ENCODE measurements at places on chromosomes 7 and 10. TPM values are rescaled to one million over a fixed set of nuclear protein-coding genes. Genes with fewer than 3 reads are reported as not detected.

GRCh38 chr10:6037422-6037821, 24.7 kb downstream of the IL2RA start:
- no peak for DNase-seq

The SEMA3C gene
- 178 TPM for total RNA-seq

DNA sequence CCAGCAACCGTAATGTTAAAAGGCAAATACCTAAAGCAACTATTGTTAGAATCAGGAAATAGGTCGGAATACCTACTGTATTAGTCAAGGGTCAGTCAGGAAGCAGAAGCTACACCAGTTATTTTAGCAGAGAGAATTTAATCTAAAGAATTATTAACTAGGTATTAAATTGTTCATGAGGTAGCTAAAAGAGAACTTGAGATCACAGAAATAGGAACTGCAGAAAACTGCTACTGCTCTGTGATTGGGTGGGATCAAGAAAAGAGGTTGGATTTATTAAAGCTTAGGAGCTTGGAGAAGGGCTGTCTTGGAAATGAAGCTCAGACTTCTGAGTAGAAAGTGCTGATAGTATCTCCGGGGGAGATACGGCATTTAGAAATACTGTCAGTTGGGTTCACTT, 20.0 kb upstream of the ZNF438 start:
- peak; percentile 60 for DNase-seq

DNA sequence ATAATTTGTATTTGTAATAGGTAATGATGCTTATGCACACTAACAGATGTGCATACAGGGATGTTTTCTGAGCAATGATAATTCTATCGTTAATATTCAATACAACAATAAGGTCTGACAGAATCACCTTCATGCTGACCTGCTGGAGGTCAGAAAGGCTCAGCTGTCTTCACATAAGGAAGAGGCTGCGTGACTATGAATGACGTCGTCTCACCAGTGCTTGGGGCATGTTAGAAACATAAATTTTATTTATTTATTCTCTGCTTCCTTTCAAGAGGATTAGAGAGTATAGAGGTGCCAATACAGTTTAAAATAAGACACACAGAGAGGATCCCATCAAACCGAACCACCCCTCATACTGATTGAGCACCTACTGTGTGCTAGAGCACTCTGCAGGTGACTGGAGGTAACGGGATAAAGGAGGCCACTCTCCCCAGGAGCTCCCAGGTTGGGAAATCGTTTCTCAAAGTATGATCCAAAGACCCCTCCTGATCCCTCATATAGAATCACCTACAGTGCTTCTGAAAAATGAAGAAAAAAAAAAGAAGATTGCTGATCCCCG, 265.6 kb upstream of the NPVF start:
- no peak for DNase-seq

DNA sequence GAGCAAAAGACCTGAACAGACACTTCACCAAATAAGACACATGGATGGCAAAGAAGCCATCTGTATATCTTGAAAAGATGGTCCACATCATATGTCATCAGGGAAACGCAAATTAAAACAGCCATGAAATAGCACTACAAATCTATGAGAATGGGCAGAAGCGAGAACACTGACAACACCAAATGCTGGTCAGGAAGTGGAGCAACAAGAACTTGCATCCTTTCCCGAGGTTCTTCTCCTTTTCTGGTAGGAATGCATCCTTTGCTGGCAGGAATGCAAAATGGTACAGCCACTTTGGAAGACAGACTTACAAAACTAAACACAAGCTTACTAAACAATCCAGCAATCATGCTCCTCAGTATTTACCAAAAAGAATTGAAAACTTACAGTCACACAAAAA, 60.0 kb downstream of the PIK3AP1 start:
- DNase-seq = no peak

- peak; percentile 88 for DNase-seq
Observed at GRCh38 chr7:80581486-80582260, 56.8 kb upstream of the CD36 start.

The GLCCI1 gene
- total RNA-seq = 2.1 TPM

DNA sequence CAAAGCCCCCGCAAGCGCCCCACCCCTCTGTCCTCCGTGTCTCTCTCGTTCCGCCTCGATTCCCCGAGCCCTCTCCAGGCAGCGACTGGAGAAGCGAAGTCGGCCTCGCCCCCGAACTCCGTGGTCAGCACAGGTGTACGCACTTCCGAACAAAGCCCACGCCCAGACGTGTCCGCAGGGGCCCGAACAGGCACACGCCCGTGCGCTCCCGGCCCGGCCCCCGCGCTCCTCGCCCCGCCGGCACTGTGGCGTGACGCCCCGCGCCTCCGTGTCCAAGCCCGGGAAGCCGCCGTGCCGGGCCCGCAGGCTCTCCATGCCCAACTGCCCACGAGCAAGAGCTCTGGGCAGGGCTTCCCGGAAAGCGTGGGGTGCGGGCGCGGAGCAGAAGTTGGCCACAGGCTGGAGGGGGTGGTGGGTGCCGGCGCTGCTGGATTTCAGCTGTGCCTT, 662 bp downstream of the NRCAM start:
- DNase-seq = no peak

The SMKR1 gene
- total RNA-seq = 1.3 TPM

DNA sequence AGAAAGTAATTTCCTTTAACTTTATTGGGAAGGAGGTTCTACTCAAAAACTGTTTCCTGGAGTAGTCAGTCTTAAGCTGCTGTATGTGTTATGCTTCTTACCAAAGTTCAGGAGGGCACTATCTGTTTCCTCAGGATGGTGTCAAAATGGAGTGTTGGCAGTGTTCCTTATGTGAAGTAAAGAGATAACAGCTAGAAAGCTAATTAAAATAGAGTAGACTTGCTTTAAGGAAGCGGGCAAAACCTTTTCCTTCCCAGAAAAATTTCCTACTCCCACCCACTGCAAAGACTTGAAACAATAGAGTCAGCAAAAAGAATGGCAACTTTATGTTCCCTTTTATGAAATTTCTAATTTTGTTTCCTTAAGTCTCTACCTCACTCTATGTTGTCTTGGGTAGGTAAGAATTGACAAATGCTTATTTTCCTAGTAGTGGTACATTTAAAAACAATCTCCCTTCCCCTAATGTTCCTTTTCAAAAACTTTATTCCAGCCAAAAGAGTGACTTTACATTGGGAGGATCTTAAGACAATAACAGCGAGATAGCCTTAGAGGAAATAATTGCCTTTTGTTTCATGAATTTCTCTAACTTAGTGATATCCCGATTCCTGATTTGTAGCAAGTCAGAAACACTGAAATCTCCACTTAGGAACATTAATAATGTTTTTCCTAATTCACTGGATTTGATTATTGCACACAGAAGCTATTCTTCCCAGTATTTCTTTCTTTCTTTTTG, 26.5 kb upstream of the ENTPD1 start:
- DNase-seq = no peak

DNA sequence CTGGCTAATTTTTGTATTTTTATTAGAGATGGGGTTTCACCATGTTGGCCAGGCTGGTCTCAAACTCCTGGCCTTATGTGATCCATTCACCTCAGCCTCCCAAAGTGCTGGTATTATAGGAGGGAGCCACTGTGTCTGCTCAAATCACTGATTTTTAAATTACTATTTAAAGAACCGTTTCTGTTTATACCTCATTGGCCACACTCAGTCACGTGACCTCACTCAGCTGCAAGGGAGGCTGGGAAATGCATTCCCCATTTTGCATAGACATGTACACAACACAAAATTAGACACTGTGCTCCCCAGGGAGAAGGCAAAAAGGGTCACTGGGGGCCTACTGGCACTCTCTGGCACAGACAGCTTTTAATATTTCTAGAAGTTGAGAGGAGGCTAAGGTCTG, 13.6 kb upstream of the CALU start:
- no peak for DNase-seq

- DNase-seq = peak; percentile 76
Observed at GRCh38 chr7:17690030-17690429, 250.3 kb downstream of the SNX13 start.

DNA sequence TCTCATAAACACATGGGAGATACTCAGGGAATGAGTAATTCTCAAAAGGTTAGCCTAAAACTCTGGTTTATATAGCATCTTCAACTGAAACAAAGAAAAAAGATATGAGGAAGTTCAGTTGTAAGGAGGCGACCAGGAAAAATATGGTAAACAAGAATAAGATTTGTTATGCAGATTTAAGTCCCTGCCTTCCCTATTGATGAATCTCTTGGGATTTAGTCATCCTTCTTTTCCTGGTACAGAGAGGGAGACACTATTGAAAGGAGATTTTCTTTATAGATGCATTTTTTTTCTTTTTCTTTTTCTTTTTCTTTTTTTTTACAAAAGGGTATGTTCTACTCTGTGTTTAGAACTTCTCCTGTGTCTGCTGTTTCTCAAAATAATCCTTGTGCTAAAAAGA, 557.5 kb downstream of the DNAJB9 start:
- no peak for DNase-seq

DNA sequence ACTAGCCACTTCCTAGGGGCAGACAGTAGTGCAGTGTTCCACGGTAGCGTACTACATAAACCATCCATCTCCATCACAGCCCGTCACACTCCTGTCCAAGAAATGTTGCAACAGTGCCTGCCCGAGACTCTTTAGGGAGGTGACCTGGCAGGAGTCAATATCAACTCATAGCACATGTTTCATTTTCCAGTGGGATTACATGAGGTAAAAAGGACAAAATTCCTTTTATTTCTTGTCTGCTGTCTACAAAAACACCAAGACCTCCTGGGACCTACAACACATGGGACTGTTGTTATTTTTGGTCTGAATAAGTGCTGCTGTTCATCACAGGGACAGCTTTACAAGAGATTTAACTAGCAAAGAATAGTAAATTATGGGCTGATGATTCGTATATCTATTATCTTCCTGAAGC, 99.9 kb downstream of the MPP7 start:
- DNase-seq = no peak

DNA sequence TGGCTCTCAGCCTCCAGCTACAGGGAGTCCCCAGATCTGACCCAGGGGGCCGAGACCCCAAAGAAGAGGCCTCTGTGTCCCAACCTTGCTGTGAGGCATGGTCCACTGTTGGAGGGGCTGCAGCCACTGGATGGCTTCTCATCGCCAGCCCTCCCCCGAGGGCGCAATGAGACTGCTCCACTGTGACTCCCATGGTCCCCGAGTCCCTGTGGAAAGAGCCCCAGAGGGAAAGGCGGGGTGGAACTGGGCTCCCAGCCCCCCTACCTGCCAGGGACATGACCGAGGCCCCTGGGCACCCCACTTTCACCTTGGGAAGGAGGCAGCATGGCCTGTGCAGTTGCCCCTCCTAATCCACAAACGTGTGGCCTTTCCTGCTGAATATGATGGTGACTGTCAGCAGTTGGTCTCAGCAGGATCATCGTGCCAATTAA, 33.5 kb upstream of the RET start:
- no peak for DNase-seq

DNA sequence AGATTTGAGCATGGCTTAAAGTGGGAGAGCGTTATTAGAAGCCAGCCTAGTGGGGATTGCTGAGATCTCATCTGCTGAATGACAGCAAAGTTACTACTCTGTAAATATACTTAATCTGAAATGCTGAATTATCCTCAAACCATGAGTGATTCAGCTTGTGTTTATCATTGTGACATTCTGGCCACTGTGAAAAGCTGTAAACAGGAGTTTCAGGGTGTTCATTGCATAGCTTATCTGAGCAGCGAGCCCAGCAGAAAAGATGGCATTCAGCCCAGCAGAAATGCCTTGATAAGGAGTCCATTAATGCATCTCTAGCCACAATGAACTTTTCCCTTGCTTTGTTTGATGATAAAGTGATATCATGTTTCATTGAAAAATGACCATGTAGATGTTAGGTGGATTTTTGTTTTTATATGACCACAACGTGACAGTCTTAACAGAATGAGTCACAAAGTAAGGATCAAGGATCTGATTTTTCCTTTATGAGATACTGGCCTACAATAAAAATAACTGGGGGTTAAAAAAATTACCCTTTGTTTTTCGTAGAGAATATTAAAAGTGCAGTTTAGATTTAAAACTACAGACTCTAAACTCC, 7.8 kb downstream of the TES start:
- DNase-seq = peak; percentile 83

The CYP3A4 gene
- total RNA-seq = not detected

DNA sequence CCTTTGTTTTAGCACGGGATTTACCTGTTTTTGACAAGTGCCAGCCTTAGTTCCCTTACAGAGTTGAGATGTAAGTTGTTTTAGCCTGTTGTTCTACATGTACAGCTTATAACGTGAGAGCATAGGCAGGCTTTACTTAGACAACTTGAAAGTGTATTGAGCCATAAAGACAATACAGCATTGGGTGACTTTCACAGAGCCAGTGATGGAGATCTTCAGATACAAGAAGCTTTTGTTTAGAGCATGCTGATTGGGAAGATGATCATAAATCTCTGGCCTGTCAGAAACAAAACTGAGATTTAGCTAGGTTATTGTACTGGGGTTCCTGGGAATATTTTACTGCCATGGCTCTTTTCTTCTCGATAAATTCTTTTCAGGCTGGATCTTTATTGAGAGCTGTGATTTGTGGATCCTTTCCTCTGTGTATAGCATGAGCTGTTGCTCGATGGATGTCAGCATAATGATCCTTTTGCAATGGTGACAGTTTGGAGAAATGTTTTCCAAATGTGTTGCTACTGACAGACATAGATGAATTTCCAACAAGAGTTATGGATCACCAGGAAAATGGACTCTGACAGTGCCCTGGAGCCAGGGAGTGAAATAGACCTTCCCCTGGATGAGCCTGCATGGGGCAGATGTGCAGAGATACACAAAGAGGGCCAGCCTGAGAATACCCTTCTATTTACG, 30.2 kb downstream of the LHFPL3 start:
- DNase-seq = no peak

GRCh38 chr7:2193575-2194305, 39.0 kb downstream of the MAD1L1 start:
- DNase-seq = no peak

DNA sequence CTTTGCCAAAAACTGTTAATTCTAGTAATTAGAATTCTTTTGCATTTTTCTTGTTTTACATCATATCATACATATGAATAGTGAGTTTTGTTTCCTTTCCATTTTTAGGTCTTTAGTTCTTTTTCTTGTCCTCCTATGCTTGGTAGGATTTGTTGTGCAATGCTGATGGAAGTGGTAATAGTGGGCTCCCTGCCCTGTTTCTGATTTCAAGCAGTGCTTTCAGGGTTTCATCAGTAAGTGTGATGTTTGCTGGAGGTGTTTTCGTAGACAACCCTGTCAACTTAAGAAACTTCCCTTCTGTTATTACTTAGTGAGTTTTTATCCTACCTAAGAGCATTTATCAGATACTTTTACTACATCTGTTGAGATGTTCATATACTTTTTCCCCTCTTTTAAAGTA, 50.5 kb downstream of the CSGALNACT2 start:
- no peak for DNase-seq

The CPA1 gene
- not detected for total RNA-seq

DNA sequence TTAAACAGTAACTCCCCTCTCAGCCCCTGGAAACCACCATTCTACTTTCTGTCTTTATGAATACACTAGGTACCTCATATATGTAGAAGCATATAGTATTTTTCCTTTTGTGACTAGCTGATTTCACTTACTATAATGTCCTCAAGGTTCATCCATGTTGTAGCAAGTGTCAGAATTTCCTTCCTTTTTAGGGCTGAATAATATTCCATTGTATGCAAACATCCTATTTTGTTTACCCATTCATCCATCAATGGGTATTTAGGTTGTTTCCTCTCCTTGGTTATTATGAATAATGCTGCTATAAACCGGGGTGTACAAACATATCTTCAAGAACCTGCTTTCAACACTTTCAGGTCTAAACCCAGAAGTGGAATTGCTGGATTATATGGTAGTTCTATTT, 125.3 kb downstream of the SGMS1 start:
- no peak for DNase-seq

- no peak for DNase-seq
Observed at GRCh38 chr10:72564596-72564995, 61.3 kb downstream of the MICU1 start.

- peak; percentile 64 for DNase-seq
Observed at GRCh38 chr7:28748933-28749584, 209.1 kb downstream of the TRIL start.
